ENCODE measurements at places on chromosomes 6 and 20. TPM values are rescaled to one million over a fixed set of nuclear protein-coding genes. Genes with fewer than 3 reads are reported as not detected.

GRCh38 chr20:19915111-19915798 is 101.9 kb upstream of the NAA20 start:
- no peak for DNase-seq

DNA sequence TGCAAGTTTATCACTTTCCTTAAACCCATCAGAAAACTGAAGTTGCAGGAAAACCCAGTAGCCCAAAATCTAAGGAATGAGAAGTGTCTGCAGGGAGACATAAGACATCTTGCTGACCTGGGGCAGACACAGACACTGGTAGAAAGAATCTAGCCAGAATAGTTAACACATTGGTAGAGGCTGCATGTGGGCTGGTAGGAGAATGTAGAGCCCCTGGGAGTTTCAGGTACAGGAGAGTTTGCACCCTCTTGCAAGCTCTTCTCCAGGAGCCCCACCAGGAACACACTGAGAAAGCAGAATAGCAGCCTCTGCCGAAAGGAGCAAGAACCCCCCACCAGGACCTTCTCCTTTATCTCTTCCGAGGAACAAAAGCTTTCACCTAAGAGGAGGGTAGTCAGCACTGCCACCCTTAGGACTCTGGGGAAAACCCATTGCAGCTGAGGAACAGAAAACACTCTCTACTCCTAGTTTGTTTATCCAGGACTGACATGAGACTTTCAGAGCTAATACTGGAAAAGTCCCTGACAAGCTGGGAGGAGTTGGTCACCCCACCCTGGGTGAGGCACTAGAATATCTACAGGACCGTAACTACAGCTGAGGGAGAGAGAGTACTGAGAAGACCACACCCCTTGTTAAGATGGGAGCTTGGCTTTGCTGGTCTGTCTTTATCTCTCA is 10.5 kb upstream of the OGFRL1 start:
- no peak for DNase-seq

GRCh38 chr6:155079985-155080452 is 84.9 kb downstream of the TIAM2 start:
- DNase-seq = no peak

GRCh38 chr6:16320533-16321340 is 82.3 kb downstream of the GMPR start:
- no peak for DNase-seq

GRCh38 chr20:43839793-43840199 is 74.9 kb upstream of the TOX2 start:
- DNase-seq = no peak

- no peak for DNase-seq
Measured at GRCh38 chr6:156857573-156857972, 80.4 kb downstream of the ARID1B start.

DNA sequence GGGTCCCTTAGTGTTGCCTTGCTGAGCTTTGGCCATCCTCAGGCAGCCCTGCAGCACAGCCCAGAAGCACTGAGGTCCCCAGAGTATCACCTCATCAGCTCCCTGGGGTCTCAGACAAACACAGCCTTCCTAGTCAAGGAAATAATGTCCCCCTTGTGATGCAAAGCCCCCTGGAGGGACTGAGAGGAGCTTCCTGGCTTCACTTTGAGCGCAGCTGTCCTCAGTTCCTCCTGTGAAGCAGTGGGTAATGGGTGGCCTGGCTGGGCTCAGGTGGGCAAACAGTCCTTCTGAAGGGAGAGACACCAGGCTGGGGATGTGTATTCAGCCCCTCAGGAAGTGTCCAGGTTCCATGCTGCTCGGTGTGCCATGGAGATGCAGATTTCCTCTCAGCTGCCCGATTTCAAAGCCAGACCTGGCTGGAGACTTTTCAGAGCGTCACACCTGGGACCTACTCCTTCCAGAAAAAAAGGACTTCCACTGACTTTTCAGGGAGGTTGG is 79.2 kb upstream of the FOXA2 start:
- DNase-seq = no peak

DNA sequence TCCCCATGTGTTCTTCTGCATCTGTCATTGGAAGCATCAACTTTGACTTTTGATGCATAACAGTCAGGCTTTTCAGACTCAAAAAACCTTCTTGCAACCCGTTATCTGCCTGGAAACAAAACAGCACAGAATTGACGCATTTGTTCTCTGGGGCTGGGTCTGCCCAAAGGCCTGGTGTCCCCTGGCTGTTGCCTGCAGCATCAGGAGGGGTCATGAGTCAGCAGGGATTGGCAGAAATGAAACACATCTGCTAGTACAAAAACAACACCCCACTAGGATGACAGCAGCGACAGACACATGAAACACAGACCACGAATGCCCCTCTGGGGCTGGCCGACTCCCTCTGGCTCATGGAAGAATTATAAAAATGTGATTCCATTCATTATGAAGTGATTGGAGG is 157.6 kb upstream of the INSM1 start:
- no peak for DNase-seq

GRCh38 chr6:82000551-82000950 is 247.0 kb downstream of the IBTK start:
- no peak for DNase-seq

DNA sequence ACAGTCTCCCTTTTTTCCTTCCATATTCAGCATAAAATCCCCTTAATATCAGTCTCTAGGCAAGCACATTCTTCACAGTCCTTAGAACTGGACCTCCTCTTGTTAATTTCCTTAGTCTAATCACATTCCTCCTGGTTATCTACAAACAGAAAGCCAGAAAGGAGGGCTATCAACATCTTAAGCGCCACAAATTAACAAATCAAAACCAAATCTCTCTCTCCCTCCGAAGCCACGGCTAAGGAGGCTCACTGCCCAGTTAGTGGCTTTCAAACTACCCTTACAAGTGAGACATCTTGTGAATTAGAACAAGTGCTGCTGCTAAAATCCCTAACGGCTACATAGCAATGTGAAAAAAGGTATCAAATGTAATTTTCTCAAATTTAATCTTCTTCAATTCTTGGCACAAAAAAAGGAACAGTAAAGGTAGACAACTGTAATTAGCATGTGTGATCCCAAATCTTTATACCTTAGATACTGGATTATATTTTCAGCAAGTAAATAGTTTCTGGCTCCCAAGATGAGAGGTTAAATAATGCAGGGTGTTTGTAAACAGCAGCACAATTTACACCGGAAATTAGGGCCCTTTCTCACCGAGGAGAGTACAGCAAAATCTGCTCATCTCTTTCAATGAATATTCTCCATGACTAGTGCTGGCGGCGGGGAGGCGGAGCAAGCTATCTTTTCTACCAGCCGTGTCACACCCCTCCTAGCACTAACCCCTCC is 1.4 kb upstream of the TRIM39 start:
- DNase-seq = no peak

DNA sequence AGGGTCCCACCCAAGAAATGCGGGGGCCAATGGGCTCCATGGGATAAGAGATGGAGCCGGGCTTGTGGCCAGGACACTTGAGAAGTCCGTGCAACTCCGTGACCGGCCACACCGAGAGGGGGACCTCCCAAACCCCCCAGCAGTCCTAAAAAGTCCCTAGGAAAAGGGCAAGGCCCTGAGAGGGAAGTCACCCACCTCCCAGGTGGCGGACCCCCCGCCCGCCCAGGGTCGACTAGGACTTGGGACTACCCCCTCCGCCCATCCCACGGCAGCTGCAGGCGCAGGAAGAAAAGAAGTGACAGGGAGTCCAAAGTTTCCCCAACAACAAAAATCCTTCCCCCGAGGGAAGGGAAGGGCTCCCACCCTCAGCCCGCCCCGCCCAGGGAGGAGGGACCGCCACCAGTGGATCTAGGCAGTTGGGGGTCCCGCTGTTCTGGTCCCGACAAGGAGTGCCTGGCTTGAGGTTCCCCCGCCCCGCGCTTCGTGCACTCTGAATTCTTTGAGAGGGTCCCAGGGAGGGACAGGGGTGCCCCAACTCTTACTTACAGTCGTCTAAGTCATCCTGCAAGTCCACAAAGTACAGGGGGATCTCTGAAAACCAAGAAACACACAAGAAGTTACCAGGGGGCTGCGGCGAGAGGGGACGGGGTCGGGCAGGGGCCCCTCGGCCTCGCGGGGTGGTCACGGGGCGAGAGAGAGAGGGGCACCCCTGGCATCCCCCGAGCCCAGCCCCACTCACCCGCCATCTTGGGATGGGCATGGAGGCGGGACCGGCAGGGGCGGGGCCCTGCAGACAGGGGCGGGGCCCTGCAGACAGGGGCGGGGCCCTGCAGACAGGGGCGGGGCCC is 611 bp upstream of the RAB22A start:
- DNase-seq = no peak

- DNase-seq = no peak
Measured at GRCh38 chr6:34914358-34914757, 25.3 kb downstream of the ANKS1A start.

DNA sequence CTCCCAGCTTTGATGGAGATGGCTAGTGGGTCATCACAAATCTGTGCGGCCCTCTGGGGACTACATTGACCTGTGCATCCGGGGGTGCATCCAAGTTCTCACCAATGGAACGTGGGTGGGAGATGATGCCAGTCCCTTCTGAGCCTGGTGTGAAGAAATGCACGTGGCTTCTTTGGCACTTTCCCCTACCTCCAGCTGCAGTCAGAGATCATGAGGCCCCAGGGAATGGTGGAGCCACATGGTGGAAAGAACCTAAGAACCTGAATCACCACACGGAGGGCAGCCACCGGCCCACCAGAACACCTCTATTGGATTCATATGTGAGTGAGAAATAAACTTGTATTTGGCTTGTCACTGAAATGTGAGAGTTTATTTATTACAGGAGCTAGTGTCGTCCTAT is 9.9 kb upstream of the CDKN1A start:
- no peak for DNase-seq

DNA sequence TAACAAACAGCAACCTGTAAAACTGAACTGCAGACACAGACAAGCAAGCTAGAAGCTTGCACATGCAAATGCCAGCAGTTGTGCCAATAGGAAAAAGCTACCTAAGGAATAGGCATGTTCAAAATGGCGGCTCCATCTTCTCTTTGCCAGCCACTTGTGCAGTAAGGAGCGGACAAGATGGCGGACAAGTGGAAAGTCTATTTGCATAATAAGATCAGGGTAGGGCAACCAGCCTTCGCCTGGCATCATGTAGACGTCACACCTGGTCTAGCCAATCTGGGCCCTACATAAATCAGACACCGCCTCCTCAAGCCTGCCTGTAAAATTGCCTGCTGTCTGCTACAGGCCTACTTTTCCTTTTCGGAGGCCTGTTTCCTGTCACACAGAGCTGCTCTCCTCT is 18.0 kb downstream of the C6orf52 start:
- DNase-seq = no peak

GRCh38 chr20:43751167-43752050 is 24.6 kb upstream of the GTSF1L start:
- no peak for DNase-seq

- no peak for DNase-seq
Measured at GRCh38 chr6:113508249-113508648, 348.9 kb upstream of the MARCKS start.

- no peak for DNase-seq
Measured at GRCh38 chr20:48823960-48824498, 3.8 kb downstream of the PREX1 start.

GRCh38 chr20:51531141-51531710 is 11.3 kb downstream of the NFATC2 start:
- DNase-seq = no peak

DNA sequence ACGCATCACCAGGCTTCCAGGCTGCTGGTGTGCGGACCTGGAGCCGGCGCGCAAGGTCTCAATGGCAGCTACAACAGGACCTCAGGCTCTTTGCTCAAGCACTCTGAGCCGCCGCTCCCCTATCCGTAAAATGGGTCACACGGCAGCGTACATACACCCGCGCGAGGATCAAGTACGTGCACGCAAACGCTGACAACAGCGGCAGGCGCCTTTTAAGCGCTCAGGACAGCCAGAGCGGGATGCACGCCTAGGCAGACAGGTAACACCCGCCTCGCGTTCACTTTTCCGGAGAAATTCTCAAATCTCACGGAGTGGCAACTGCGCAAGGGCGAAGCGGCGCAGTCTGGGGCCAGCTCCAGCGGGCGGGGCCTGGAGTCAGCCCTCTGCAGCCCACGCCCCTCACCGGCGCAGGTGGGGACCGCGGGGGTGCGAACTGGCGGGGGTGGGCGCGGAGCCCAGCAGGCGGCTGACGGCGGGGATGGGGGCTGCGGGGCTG is 535 bp downstream of the EXOC2 start:
- DNase-seq = no peak

DNA sequence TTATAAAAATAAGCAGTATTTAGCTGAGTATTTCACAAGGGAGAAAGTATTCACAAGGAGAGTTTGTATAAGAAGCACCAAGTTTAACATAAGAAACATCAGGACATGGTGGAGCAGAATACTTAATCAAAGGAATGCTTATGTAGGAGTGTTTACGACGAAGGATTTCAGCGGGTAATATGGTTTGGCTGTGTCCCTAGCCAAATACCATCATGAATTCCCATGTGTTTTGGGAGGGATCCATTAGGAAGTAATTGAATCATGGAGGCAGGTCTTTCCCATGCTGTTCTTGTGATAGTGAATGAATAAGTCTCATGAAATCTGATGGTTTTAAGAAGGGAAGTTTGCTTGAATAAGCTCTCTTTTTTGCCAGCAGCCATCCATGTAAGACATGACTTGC is 1099.1 kb upstream of the ADGRB3 start:
- no peak for DNase-seq

GRCh38 chr6:158033751-158034702 is 52.4 kb downstream of the SYNJ2 start:
- DNase-seq = no peak

DNA sequence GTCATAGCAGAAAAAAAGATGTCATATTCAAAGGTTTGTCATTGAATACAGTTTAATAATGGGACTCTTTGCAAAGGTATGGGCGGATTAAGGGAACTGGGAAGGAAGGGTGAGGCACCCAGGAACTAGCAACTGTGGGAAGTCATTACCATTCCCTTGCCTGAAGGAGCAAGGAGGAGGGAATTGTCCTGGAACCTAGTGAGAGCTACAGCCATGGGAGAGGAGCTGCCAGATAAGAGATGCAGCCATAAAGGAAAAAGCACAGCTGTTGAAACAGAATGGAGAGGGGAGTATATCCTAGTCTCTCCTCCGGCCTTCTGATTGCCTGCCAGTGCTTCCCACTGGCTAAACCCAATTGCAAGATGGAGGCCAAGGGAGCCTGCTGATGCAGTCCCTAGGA is 250.6 kb downstream of the BCKDHB start:
- no peak for DNase-seq

- no peak for DNase-seq
Measured at GRCh38 chr6:100574836-100575235, 110.1 kb upstream of the SIM1 start.

- DNase-seq = no peak
Measured at GRCh38 chr6:167409694-167410093, 84.8 kb downstream of the TTLL2 start.

GRCh38 chr6:111087106-111087835 is at the start of gene SLC16A10:
Gene SLC16A10, plus strand, starts transcription at chr6:111087503. Its CDS starts 250 bp downstream, at chr6:111087753.
- DNase-seq = no peak

Gene CST7
- 2.7 TPM for total RNA-seq

Gene UST
- 2.9 TPM for total RNA-seq

Gene ANGPT4
- 0.09 TPM for total RNA-seq

Gene DPM1
- 57.6 TPM for total RNA-seq

Gene MOG
- not detected for total RNA-seq

Gene CD24
- total RNA-seq = 1,654 TPM

Gene ROS1
- not detected for total RNA-seq

Gene NRSN1
- total RNA-seq = not detected

Gene ULBP2
- 4.1 TPM for total RNA-seq

Gene MROH8
- total RNA-seq = 0.53 TPM

Gene MACROD2
- total RNA-seq = 4.8 TPM

Gene LPA
- total RNA-seq = 0.57 TPM

Gene SLC22A2
- total RNA-seq = not detected

Gene DOK5
- total RNA-seq = not detected

Gene B3GALT4
- 12.8 TPM for total RNA-seq
